ENCODE measurements at places on chromosomes 4 and X.

DNA sequence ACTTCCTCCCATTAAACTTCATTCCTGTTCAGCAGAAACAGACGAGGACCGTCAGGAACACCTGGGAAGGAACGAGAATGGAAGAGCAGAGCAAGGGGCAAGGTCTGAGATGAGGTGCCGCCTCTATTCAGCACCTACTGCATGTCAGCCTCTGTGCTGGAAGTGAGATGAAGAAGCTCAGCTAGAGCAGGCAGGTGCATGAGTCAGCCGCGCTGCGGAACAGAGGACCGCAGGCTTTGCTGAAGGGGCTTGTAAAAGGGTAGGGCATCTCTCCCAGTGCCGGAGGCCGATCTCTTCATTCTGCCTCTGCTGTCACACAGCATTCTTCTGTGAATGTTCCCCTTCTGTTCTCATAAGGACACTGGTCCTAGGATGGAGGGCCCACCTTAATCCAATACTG is 6.1 kb upstream of the ABLIM2 start:
- DNase-seq = no peak

DNA sequence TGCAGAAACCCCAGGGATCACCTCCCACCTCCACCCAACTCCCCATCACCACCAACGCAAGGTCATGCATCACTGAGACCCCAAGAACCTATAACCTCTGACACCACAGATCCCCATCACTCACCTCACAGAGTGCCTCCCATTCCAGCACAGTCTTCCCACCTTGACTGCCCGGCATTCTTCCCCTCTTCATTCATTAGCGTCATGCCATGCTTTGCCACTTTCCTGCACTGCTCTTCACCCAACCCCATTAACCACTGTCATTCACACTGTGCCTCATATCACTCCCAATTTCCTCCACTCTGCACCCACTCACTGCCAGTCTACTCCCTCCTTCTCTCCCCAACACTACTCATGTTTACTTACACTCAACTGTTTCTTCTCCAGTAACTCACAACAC is 30.6 kb downstream of the ZNF182 start:
- DNase-seq = no peak

DNA sequence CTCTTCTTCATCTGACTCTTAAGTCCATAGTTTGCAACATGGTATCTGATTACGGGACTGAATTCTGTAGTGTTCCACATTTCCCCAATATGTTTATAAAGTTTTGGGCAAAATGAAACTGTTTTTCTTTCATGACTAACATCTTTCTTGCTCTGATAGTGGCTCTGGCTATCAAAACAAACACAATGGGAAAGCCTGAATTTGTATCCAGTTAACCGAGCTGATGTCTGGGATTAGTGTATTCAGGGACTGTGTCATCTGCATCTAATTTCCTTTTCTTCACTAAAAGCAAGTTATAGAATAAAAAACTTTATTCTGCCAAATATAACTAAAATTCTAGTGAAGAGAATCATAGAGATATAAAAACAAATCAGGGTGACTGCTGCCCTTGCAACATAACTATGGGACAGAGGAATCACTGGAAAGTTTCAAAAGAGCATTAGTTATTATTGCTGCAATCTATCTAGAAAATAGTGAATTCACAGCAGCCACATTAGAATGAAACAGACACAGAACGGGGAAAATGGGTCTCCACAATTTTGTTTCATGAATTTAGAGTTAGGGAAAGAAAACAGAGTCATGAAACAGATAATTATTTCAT is 61.3 kb downstream of the ANTXR2 start:
- no peak for DNase-seq

DNA sequence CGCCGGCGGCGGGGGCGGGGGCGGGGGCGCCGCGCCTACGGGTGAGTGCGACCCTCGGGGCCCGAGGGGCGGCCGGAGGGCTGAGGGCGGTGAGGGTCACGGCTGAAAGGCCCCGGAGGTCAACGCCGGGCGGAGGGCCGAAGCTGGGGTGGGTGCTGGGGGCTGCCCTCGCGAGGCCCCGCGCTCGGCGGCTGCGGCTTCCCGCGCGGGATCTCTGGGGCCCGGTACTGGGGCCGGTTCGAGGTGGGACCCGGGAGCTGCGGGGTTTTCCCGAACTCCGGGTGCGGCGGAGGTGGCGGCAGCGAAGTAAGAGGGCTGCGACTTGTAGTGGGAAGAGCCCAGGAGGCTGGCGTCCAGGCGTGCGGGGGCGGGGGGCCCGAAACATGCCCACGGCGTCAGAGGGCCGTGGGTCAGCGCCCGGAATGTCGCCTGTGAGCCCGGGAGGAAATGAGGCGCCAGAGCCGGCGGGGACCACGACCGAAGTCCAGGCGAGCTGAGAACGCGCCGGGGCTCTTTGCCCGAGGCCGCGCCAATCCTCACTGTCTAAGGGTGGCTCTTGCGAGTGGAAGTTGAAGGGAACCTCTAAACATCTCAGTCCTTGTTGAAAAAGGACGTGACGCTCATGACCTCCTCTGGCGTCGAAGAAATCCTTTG is 407 bp downstream of the IL13RA1 start:
- DNase-seq = no peak

DNA sequence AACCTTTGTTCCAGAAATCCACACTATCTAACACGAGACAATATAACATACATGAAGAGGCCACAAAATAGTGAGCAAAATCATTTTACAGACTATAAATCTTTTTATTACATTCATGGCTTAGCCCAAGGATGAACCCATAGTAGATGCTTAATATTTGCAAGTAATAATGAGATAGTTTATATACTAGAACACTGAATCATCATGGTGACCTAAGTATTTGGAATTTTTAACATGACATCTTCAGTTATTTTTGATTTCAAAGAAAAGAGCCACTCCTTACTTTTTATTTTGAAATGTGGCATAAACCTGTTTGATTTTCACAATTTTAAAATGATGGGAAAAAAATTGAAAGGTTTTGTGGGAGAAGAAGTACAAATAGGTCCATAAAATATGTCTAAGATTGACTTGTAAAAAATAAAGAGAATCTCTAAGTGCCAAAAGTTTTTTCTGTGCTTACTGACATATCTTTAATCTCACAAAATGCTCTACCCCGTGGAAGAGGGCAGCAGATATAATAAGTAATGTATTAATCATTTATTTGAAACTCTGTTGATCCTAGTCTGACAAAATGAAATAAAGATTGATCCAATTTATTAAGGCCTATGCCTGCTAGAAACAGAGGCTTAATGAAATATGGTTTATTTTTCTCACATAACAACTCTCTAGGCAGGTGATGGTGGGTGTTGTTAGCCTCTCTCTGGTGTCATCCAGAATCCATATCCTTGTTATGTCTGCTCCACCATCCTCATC is 224.5 kb upstream of the CENPE start:
- no peak for DNase-seq

DNA sequence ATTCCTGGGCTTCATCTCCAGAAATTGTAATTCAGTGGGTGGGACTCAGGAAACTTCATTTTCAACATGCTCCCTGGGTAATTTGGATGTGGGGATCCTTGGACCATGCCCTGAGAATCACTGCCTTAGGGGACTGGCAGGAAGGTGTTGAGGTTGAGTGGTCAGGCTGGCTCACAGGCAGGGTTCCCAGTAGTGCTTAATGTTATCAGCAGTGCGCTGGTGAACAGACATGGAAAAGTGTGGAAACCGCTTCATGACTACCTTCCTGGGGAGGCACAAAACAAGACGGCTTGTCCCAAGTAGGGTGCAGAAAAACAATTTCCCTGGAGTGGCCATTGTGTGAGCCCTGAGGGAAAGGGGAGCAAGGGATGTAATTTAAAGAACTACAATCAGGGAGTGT is 31.4 kb downstream of the SUPT20HL1 start:
- no peak for DNase-seq

DNA sequence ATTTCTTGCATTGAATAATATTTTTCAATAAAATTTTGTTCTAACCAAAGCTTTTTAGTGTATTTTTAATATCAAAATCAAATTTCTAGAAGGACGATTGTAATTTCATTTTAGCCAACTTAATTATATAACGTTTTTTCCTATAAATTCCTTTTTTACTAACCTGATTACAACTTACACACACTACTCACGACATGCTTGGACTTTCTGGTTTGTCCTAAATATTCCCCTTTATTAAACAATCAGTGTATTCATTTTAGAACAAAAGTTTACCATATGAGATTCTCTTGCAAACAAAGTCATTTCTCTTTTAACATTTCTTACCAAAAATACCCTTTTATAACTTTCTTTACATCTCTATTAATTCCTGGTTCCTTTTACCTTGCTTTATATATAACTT is 173.7 kb downstream of the PWWP3B start:
- no peak for DNase-seq

DNA sequence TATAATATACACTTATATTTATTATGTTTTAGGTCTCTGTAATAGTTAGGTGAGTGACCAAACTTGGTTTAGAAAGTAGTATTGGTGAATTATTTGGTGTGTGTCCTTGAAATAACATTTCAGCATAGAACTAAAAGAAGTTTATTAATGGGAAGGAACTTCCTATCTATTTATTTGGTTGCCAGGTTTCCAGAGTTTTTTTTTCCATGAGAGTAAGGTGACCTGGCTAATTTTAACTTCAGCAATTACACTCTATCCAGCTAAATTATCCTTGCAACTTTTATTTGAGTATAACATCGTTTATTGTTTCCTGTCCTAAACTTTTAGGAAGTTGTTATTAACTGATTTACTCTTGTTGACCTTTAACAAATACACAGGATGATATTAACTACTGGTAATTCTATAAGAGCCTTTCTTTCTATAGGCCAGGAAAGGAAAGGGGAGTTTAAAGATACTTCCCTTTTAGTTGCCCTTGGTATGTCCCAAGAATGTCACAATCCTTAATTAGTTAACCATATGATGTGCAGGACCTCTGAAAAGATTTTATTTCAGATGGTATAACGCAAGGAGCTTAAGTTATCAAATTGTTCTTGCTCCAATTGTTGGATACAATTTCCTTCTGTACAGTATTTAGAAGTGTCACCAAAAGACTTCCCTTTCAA is 18.9 kb downstream of the PRDM8 start:
- DNase-seq = no peak

DNA sequence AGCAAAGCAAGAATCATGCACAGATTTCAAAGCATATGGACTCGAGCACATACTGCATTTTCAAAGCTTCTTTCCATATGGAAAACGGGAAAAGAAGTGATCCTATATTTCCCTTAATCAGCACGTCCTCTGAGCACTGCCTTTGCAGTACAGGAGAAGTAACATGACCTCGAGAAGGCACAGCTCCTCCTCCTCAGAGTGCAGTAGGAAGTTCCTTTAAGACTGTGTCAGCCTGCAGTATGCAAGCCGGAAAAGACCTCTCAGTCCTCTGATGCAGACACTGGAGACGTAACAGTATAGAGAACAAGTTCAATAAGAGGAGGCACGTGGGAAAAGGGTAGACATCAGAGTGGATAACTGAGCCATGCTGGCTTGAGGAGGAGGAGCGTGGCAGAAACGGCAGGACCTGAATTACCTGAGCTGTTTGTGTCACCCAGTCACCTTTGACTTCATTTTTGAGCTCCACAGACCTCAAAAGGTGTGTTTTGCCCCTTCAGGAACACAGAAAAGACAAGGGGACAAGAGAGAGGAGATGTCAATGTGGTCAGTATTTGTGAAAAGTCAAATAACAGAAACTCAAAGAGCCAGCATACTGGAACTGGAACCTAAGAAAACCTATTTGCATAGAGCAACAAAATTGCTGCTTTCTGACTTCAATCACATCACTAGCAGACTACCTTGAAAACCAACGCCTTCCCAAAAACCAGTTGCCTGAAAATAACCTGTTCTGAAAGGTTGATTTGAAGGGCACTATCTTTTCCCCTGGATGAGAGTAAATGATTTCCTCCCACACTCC is 20.8 kb downstream of the IRF2 start:
- DNase-seq = peak; percentile 86

GRCh38 chr4:164192844-164193243 is 561.1 kb upstream of the SMIM31 start:
- DNase-seq = no peak

DNA sequence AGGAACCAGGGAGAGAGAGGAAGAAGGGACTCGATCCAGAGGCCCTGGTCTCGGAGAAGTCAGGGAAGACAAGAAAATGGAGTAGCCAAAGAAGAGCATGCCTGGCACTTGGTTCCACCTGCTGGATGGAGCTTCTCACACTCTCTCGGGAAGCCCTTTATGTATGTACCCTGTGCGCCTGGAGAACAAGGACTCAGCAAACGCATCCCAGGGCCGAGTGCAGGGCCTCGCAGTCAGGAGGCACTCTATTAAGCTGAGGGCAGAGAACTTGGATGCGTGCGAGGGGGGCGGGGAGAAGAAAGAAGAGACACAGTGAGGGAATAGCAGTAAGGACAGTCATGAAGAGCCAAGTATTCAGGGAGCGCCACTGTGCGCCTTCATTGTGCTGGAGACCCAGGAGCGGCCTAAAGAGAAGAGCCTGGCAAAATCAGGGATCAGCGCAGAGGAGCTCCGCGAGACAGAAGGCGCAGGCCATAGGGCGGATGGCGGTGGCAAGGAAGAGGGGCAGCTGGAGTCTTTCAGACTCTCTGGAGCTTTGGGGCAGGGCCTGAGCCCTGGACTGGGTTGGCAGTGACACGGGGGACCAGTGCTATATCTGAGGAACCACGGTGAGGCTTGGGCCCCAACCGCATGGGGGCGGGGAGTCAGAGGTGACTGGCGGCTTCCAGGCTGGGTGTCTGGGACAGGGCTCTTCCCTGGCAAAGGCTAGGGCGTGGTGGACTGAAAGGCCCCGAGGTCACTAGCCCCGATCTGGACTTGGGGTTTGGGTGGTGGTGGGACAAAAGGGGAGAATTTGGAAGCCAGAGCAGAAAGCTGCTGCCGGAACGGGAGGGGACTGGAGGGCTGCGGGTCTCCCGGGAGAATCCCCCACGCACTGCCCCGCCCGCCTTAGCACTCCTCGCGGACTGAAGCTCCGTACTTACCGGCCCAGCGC is 1.9 kb upstream of the SEPTIN6 start:
- DNase-seq = no peak

DNA sequence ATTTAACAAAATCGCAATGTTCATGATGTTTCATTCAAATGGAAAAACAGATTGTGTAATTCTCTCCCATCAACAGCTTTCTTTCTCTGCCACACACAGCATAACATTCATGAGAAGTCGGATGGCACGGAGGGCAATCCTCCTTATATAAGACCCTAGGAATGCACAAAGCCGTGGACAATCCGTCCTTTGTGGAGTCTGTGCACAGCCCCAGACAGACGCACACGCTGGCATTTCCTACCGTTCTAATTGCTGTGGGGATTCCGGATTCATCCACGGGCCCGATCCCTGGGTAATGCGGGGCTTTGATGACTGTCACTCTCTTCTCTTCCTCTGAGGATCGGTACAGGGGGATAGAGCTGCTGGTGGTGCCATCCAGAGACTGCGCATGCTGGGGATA is 121.9 kb upstream of the PDLIM3 start:
- no peak for DNase-seq

DNA sequence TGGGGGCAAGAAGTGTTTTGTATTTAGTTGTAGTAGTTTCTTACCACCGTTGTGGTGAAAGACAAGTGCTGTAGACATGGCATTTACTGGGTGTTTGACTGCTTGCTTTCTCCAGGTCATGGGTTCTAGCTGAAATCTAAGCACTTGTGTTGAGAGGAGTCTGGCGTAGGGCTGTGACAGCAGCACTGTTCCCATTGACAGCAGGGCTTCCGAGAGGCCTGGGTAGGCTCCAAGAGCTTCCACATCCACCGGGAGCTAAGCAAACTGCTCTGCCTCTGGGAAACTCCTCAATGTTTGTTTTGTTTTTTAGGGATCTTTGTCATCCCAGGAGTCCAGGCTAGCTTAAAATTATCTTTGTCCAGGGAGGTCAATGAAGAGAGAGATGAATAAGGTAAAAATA is 44.3 kb downstream of the BMPR1B start:
- no peak for DNase-seq

Measured in non-pigmented ciliary epithelial cell (primary cell).